A549 treated with CpdA at 1 μM for 4 hours (cell line): ENCODE measurements at places on chromosomes 11 and 22. TPM values are rescaled to one million over a fixed set of nuclear protein-coding genes. Genes with fewer than 3 reads are reported as not detected.

The WT1 gene
- 5.7 to 6.9 TPM (median 6.2 TPM) in 5 replicates for total RNA-seq

The THOC5 gene
- total RNA-seq: 29.3 to 31.6 TPM (median 31.0 TPM) in 5 replicates

The MYOD1 gene
- not detected in 5 replicates for total RNA-seq

The RIC3 gene
- total RNA-seq: 0.95 to 5.3 TPM (median 1.8 TPM) in 5 replicates

The ASCC2 gene
- 28.9 to 30.8 TPM (median 29.5 TPM) in 5 replicates for total RNA-seq

The CYB561A3 gene
- 36.8 to 47.2 TPM (median 44.5 TPM) in 5 replicates for total RNA-seq

The SLC22A8 gene
- total RNA-seq: not detected in 5 replicates

The RFPL2 gene
- total RNA-seq: 0.09 to 0.30 TPM (median 0.20 TPM) in 5 replicates

The GAS2 gene
- 0.67 to 1.4 TPM (median 0.93 TPM) in 5 replicates for total RNA-seq

The SYT9 gene
- 0.16 to 0.22 TPM (median 0.19 TPM) in 5 replicates for total RNA-seq

The ESAM gene
- total RNA-seq: 7.5 to 12.4 TPM (median 10.6 TPM) in 5 replicates

The C11orf97 gene
- not detected in 5 replicates for total RNA-seq

The LTO1 gene
- 29.3 to 37.0 TPM (median 31.1 TPM) in 5 replicates for total RNA-seq

The SLC17A6 gene
- total RNA-seq: not detected in 5 replicates

The GAL gene
- total RNA-seq: 10.1 to 21.1 TPM (median 19.3 TPM) in 5 replicates

The VWCE gene
- total RNA-seq: 0.55 to 0.91 TPM (median 0.64 TPM) in 5 replicates

The PLA2G3 gene
- not detected in 5 replicates for total RNA-seq

The FADS2 gene
- 247 to 316 TPM (median 278 TPM) in 5 replicates for total RNA-seq

The KRTAP5-2 gene
- not detected in 5 replicates for total RNA-seq

The SULT4A1 gene
- not detected in 5 replicates for total RNA-seq

The CHRM4 gene
- 0.43 to 0.75 TPM (median 0.55 TPM) in 5 replicates for total RNA-seq

The SCGB2A2 gene
- total RNA-seq: not detected in 5 replicates

The FERMT3 gene
- 1.6 to 4.1 TPM (median 2.1 TPM) in 5 replicates for total RNA-seq

The LIMK2 gene
- 6.6 to 8.6 TPM (median 7.7 TPM) in 5 replicates for total RNA-seq

The PATL1 gene
- total RNA-seq: 43.7 to 48.4 TPM (median 45.7 TPM) in 5 replicates

The KLHL35 gene
- total RNA-seq: 0.64 to 1.4 TPM (median 1.1 TPM) in 5 replicates
